Myometrial cell (primary cell): ENCODE measurements at places on chromosomes 1 and 21. TPM values are rescaled to one million over a fixed set of nuclear protein-coding genes. Genes with fewer than 3 reads are reported as not detected.

Gene NPHS2
- total RNA-seq = not detected in 2 replicates

Gene RHBG
- not detected in 2 replicates for total RNA-seq

Gene LHX4
- total RNA-seq = not detected in 2 replicates

Gene ABCD3
- total RNA-seq = 29.4 and 46.6 TPM in 2 replicates
